ENCODE measurements at places on chromosomes 3 and 15.

GRCh38 chr15:70799667-70800450, 36.5 kb upstream of the UACA start:
- no peak for DNase-seq

GRCh38 chr3:42535981-42536784, 33.7 kb downstream of the VIPR1 start:
- peak; percentile 61 for DNase-seq

GRCh38 chr15:43212299-43212698, 8.5 kb downstream of the EPB42 start:
- DNase-seq: no peak

DNA sequence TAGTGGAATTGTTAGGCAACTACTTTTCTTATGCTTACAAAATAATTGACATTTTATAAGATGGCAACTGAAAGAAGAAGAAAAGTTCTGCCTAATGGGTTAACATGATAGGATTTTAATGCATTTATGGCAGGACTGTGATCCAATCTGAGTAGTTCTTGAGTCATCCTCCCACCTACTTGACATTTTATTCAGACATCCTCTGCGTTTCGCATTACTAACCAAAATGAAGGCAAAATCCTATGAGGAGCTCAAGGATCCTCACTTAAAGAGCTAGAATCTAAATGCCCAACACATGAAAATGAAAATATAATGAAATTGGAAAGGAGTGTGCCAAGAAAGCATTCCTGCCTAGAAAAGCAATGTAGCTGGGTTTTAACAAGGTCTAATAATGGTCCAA, 581.1 kb upstream of the SEMA6D start:
- no peak for DNase-seq

DNA sequence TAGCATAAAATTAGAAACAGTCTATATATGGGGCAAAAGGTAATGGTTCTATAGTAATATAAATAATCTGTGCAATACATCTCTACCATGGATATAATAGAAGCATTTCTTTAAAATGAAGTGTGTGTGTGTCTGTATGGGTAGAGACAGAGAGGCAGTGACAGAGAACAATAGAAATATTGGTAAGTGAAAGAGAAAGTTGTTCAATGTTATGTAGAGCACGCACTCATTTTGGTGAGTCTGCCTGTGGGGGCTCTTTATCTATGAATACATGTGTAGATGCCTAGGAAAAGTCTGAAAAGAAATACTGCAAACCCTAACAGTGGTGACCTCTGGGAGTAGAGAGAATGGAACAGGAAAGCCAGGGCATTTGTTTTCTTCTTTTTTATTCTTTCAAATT, 182.6 kb downstream of the STAC start:
- DNase-seq: no peak

GRCh38 chr15:33126559-33127290, 67.8 kb downstream of the FMN1 start:
- peak; percentile 79 for DNase-seq

Measured in SW480 (cell line).